ENCODE measurements at places on chromosomes 4 and X.

- DNase-seq: no peak
Measured at GRCh38 chr4:152513078-152513477, 22.8 kb downstream of the FBXW7 start.

- DNase-seq: no peak
Measured at GRCh38 chr4:45475548-45475947, 648.3 kb downstream of the GABRG1 start.

DNA sequence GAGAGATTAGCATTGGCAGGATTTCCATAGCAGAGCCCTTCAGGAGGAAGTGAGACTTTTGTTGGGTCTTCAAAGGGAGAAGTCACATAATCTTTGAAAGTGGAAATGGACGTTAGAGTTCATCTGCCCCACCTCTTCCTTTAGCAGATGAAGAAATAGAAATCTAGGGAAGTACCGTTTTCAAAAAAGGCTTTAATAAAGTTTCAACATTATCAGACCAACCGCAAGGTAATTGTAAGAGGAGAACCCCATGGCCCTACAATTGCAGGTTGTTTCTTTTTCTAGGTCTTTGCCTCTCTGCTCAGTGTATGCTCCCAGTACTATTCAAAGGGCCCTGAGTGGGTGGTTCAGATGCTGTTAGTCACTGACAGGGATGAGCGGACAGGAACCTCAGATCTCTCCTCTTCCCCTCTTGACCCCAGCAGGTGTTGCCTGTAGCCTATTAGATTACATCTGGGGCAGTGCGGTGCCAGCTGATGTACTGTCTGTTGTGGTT lies 48.6 kb upstream of the AP1S2 start:
- no peak for DNase-seq

- DNase-seq: no peak
Measured at GRCh38 chr4:149825336-149825735, 9.7 kb upstream of the IQCM start.

DNA sequence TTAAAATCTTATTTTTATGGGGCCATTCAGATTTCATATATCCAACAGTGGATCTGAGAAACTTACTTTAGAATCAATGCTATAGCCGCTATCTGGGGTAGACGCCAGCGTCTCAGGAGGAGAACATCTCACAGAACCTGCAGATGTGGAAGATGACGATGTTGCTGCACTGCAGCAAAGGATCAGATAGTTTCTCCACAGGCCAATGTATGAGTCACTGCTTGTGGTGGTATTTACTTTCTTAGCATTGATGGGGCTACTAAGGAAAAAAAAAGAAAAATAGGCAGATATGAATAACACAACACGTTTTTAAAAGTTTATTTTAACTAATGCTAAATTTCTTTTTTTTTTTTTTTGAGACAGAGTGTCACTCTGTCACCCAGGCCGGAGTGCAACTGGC lies 85.9 kb downstream of the ZAR1 start:
- DNase-seq: peak; percentile 81

DNA sequence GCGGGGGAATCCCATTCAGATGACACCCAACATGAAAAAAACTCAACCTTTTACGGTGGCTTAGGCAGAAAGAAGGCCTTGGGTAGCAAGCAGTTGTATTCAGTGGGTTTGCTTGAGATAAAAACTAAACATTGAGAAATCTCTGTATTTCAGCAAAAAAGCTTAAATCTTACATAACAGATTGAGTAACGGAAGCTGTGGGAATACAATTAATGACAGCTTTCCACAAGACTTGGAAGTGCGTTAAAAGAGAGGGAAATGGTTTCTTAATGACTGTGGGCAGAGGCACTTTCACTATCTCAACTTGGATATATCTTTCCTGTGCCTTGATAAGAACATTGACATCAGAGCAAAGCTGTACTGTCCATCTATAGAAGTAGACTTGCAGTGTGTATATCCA lies 418.5 kb upstream of the HS3ST1 start:
- no peak for DNase-seq

GRCh38 chr4:26916195-26916594 lies 55.6 kb downstream of the STIM2 start:
- peak; percentile 8 for DNase-seq

Data from brain microvascular endothelial cell (primary cell).